DND-41 (cell line): ENCODE measurements at places on chromosomes 3 and 15.

GRCh38 chr3:172581757-172582166, 58.5 kb upstream of the TNFSF10 start:
- peak; percentile 48 for DNase-seq

DNA sequence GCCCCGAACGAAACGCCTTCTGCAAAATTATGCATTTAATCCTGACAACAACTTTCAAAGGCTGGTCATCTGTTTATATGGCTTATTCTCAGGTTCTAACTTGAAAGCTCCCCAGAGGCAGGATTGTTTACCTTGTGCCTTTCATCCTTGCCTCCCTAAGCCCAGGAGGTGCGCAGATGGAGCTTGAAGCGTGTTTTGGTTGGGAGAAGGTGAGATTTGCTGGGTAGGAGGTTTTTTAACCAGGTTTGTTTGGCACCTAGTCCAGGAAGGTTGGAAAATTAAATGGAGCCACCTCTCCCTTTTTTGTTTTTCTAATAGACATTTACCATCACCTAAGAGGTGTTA, 675 bp downstream of the TSEN2 start:
- no peak for DNase-seq

GRCh38 chr3:147680837-147681483, 271.8 kb downstream of the ZIC1 start:
- no peak for DNase-seq

DNA sequence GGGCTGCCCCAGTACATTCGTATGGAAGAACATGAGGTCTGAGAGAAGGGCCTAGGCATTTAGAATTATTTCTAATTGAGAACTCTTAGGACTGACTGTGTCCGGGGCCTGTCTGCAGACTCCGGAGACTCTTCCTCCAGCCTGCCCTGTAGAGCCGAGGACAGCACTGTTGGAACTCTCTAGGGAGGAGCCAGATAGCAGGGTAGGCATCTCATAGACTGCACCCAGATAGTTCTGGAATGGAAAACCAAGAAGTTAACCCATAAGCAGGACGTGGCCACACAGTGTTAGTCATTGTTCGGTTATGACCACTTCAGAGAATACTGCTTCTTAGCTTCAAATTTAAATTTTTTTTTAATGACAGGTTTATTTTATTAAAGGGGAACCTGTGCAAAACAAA, 59.5 kb downstream of the SNRK start:
- DNase-seq = peak; percentile 20

DNA sequence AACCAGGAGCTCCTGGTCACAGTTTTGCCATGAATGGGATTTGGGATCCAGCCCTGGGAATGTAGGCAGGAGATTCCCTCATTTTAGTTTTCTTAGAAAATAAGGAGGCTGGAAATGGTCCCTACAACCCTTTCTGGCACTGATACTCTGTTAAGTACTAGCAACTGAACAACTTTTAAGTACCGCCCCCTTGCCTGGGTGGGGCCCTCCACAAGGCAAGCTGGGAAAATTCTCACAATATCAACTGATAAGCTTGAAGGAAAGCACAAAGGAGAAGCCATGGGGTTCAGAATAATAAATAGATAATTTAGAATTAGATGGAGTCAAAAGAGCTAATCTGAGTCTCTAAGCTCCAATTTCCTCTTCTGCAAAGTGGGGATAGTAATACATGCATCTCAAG, 4.2 kb upstream of the DGKG start:
- no peak for DNase-seq

DNA sequence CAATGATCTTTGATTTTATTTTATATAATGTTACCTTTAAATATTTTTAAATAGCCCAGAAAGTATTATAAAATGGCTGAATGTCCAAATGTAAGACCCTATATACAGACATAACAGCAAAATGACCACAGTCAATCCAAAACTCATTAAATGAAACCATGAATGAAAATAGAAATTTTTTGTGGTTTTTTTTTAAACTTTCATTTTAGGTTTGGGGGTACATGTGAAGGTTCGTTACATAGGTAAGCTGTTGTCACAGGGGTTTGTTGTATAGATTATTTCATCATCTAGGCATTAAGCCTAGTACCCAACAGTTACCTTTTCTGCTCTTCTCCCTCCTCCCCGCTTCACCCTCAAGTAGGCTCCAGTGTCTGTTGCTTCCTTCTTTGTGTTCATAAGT, 108.8 kb downstream of the FAIM start:
- DNase-seq = no peak

DNA sequence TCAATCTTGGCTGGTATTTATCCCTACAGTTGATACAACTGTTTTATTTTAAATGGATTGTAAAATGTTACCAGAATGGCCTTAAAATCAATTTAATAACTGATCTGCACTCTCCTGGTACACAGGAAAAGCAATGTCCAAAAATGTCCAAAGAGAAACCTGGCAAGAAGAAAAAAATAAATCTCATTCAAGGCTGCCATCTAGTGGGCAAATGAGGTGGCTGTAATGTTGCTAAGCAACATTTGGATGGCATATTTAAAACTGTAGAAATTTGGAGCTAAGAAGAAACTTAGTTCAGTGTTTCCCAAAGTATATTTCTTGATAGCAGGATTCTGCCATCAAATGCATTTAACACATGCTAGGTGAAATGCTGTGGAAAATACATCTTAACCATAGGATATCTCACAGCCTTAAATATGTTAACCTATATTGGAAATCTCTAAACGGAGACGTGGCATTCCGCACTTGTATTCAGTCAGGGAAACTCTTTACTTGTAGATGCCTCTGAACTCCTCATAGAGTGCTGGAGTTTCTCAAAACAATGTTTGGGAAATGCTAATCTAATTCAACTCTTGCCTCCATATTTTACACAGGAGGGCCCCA, 216.8 kb downstream of the ERC2 start:
- DNase-seq = peak; percentile 23

DNA sequence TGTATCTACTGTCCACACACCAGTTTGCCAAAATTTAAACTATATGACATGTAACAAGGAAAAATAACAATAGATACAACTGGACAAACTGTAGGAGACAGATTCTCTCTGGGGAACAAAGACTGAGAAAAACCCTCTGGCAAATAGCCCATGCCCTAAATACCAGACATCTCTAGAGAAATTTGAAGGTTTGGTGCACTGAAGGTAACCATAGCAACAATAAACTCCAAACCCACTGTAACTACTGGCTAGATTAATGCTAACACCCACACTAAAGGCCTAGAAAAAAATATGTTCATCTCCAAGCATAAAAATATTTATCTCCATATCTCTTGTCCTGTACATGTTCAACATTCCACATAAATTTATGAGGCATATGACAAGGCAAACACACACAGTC, 267.1 kb downstream of the STXBP5L start:
- no peak for DNase-seq

GRCh38 chr15:47743886-47744285, 26.6 kb downstream of the SEMA6D start:
- DNase-seq = no peak

- DNase-seq = no peak
These were observed 1.7 kb downstream of the SEMA3G start for GRCh38 chr3:52443268-52443610.
